ENCODE measurements at places on chromosomes 13 and 19.
A peak's percentile ranks its signal among the peaks of the same experiment; 100 is the strongest.

DNA sequence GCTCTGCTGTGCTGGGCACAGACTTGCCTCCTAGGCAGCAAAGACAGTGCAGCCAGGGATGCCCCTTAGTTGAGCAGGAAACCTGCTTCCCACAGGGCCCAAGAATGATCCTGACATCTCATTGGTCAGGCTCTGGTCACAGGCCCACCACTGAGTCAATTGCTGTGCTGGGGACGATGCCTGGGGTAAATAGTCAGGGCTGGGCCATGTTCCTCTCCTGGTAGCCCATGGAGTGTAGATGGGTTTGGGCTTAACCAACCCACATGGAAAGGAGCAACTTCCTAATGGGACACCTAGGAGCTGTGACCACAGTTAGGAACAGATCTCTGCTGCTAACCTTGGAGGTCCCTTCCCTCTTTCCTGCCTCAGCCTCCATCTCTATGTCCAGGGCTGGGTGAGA lies 212.5 kb upstream of the ZNF536 start:
- DNase-seq, result no peak

GRCh38 chr13:32391101-32391619 lies 36.8 kb downstream of the N4BP2L1 start:
- DNase-seq, result no peak

DNA sequence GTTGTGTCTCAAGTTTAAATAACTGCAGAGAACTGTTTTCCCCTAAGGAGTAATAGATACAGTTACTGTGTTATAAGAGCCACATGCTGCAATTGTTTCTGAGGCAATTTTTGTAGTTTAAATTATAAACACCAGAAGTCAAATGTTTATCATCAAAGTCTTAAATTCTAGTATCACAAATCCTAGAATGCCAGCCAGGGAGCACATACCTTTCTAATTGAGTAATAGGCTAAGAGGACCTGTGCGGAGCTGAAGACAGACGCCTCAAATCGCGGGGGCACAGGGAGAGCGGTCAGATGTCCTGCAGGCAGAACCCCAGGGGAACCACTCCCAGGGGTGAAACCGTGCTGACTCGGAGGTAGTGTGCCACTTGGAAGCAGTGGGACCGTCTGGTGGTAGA lies 65.2 kb upstream of the TNFRSF19 start:
- no peak for DNase-seq

DNA sequence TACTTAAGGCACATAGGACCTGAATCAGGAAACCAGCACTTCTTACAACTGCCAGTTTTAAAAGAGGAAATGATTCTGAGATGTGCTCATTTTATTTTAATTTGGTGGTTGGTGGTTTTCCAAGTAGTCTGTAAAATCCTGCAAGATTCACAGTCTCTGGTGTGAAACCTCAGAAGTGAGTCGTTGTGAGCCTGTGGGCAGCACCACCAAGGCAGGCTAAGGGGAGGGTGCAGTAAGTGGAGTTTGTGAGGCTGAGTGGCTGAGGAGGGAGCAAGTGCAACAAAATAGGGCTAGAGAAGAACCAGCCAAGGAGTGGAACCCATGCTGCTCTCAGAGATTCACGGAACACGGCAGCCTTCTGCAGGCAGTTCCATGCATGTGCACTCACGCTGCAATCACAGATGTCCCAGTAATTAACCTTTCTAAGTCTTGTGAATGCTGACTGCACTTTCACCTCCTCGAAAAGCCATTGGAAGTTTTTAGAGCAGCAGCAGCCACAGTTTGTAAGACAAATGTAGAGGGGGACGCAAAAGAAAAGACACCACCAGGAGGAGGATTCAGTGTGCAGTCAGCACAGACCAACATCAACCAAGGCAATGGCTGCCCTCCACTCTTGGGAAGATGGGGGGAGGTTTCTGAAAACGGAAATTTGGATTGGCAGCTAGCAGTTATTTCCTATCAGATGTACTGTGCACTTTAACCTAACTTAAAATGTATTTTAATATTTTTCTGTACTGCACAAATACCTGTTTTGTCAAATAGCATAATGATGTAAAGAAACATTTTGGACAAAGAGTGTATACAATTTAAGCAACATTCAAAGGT lies 44.9 kb downstream of the ESD start:
- DNase-seq, result peak; percentile 64

DNA sequence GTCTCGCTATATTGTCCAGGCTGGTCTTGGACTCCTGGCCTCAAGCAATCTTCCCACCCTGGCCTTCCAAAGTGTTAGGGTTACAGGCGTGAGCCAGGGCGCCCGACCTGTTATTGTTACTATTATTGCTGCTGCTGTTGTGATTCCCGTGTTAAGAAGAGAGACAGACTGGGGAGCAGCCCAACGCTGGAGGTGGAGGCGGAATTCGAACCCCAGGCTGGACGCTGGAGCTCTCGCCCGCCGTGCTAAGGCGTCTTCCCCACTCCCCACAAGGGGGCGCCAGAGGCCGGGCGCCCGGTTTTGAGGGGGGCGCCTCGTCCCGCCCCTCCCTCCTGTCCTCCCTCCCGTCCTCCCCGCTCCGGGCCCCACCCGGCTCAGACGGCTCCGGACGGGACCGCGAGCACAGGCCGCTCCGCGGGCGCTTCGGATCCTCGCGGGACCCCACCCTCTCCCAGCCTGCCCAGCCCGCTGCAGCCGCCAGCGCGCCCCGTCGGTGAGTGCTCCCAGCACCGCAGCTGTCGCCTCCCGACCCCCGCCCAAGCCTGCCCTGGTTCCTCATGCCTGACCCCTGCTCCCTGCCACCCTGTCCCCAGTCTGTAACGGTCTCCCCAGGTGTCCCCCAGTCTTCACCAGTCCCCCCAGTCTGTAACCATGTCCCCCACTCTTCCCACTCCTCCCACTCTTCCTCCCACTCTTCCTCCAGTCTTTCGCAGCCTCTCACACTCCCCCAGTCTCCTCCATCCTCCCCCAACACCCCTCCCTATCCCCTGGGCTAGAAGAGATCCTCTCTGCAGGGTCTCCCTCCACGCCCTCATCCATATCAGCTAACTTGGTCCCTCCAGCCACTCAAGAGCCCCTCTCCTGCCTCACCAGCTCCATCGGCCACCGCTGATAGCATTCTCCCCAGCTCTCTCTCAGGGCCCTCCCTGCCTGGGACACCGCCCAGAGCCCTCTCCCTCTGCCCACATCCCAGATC lies at the start of gene EHD2:
TSS of gene EHD2 (plus strand) at position 377 of the 976 bp plus-strand sequence. CDS start 3,191 bp downstream, outside the sequence.
- peak; percentile 88 for DNase-seq

DNA sequence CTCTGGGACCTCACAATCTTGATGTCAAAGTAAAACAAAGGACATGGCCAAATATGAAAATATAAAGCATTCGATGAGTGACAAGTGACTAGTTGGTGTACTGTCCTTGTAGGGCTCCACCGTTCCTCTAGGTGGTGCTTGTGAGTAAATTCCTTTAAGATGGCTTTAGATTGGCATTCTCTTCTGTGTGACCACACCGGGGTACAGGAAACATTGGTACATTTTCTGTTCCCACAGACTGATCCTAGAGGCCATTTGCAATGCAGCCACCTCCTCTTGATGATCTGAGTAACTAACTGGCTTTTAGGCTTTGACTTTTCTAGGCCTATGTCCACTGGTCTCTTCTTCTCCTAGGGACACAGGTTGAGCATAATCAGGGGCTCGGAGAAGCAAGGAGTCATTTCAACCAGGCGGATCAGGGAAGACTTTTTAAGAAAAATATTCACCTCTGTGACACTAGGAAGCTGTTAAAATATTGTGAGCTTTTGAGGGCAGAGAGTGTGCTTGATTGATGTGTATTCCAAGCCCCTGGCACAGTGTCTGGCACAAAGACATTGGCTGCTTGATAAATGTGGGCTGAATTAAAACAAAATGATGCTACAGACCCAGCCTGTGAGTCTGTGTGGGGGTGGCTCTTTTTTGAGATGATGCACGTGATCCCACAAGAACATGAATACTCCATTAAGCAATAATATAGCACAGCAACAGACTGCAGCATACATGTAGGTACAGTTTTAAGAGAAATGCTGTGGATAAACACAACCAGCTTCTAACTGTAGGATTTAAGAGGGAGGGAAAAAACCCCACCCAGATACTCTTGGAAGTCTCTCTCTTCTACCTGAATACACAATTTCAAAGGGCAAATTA lies 21.0 kb downstream of the EPSTI1 start:
- no peak for DNase-seq

GRCh38 chr19:55012306-55012705 lies 25.8 kb downstream of the GP6 start:
- DNase-seq, result no peak

DNA sequence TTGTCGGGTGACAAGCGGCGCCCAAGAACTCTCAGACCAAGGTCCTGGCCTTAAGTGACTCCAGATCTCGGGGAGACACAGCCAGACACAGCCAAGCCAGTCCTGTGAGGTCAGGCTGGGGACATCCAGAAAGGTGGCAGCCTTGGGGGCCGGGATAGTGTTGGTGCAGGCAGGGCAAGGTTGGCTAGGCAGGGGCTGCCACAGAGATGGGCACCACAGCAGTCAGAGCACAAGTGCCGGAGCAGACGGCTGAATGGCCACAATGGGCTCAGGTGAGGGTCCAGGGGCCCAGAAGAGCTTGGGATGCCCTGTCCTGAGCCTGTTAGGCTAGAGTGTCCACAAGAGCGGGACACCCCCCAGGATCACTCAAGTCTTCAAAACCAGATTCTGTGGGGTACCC lies 32.2 kb downstream of the MAU2 start:
- DNase-seq, result no peak

DNA sequence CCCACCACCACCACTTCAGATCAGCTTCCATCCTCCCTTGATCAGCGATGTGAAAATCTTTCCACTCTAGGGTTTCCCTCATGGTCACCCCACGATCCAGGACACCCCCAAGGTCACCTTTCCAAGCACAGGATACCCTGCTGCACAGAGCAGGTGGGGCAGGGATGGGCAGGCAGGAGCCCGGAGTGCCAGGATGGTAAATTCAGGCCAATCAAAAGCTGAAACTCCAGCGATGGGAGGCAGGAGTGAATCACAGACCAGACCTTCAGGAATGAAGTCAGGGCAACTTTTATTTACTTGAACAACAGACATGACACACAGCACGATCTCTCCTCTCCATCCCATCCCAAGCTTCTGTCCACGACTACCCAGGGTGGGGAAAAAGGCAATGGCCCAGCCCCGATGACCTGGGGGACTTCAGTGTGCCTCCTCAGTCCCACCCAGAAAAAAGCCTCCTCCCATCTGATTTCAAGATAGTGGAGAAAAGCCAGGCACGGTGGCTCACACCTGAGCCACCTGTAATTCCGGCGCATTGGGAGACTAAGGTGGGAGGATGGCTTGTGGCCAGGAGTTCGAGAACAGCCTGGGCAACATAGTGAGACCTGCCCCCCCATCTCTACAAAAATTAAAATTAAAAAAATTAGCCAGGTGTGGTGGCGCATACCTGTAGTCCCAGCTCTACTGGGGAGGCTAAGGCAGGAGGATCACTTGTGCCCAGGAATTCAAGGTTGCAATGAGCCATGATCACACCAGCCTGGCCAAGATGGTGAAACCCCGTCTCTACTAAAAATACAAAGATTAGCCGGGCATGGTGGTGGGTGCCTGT lies 39.2 kb downstream of the ZSWIM4 start:
- DNase-seq, result no peak

DNA sequence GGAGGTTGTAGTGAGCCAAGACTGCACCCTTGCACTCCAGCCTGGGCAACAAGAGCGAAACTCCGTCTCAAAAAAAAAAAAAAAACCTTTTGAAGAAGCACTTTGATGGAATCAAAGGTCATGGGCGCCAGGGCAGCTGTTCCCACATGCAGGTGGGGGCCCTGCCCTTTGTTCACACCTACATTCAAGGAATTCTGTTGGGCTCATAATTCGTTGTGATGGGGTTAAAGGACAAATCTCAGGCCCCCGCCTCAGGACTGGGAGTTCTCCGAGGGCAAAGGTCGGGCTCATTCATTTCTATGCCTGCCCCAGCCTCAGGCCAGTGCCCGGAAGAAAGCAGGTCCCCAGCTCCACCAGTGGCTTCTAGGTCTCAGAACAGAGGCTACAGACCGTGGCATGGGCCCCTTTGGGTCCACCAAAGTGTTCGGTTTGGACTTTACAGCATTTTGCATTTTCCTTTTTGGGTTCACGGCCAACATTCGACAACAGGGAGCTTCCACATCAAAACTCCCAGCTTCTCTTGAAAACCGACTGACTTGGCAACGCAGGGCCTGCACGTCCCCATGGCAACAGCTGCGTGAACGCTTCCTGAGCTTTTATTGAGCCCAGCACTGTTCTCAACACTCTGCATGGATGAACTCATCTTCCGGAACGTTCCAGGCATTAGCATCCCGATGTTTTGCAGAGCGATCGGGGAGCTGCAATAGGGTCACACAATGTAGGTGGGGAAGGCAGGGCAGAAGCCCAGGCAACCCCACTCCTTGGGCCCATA lies 10.1 kb upstream of the GTF2F1 start:
- DNase-seq, result no peak

GRCh38 chr19:35995048-35995993 lies at the start of gene SDHAF1:
SDHAF1 (plus strand) TSS chr19:35995188; CDS start chr19:35995275, 87 bp downstream.
- peak; percentile 96 for DNase-seq

DNA sequence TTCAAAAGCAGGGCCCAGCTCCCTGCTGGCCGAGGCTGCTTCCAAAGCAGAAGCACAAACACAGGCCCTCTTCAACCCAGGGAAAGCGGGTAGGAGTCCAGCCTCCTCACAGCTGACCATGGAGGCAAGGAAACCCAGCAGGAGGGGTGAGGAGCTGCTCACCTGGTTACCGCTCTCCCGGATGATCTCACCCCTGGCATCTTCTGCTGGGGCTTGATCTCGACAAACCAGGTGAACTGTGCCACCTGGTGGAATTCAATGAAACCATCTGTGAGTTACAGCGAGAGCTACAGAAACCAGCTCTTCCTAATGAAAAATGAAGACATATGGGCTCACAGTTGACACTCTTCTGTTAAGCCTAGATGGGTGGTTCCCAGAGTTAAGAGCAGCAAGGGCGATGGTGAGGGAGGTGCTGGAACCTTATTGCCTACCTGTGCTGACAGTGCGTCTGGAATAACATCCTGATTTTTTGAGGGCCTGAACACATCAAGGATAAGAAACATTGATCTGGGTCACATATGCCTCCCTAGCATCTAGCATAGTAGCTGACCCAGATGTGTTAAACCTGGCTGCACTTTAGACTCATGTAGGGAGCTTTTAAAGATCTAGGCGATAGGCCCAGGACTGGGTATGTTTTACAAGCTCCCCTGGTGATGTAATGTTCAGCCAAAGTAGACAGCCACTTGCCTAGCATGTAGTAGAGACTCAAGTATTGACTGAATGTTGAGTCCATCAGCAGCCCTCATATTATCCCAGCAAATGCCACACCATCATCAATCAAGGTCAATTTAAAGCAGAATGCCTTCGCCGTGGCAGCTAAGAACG lies 6.1 kb downstream of the DHRS12 start:
- DNase-seq, result no peak

- DNase-seq, result peak; percentile 88
Measured at GRCh38 chr19:16584248-16585093, 12.3 kb upstream of the SLC35E1 start.
